Fibroblast of skin of right quadriceps (primary cell): ENCODE measurements at places on chromosomes 11 and 22.
A peak's percentile ranks its signal among the peaks of the same experiment; 100 is the strongest.

- DNase-seq, result no peak
These were observed 127.5 kb upstream of the SERPIND1 start for GRCh38 chr22:20646415-20646814.

DNA sequence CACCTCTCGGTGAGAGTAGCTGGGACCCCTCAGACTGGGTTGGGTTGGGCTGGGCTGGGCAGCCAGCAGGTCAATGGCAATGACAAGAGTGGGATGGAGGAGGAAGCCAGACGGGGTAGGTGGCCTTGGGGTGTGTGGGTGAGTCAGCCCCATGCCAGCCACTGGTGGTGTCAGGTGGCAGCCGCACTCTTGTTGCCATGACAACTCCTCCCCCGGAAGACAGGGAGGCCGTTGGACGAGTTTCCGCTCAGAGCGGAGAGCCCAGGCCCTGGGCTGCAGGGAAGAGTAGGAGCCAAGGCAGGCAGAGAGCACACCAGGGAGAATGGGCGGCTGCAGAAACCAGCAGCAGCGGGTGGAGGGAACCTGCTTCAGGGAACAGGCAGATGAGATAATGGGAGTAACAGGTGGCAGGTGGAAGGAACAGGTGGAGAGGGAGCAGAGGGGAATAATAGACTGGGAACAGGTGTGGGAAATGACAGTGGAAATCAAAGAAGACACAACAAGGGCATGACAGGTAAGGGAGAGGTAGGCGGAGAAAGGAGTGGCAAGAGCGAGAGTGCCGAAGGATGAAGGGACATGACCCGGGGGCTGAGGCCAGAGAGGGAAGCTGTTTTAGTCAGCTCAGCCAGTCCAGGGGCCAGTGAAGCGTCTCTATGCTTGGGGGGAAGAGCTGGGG is 8.7 kb downstream of the SPTBN2 start:
- peak; percentile 64 for DNase-seq

- DNase-seq, result no peak
These were observed 6.6 kb upstream of the ALKBH3 start for GRCh38 chr11:43874078-43874477.

GRCh38 chr11:123260511-123261211 is 65.6 kb upstream of the CLMP start:
- no peak for DNase-seq
